Putamen (tissue), 1 donor: ENCODE measurements at places on chromosomes 1 and 21.

GRCh38 chr1:95326023-95326422 is 92.0 kb downstream of the RWDD3 start:
- no peak for DNase-seq

GRCh38 chr1:224730540-224730939 is 114.4 kb downstream of the CNIH3 start:
- no peak for DNase-seq

DNA sequence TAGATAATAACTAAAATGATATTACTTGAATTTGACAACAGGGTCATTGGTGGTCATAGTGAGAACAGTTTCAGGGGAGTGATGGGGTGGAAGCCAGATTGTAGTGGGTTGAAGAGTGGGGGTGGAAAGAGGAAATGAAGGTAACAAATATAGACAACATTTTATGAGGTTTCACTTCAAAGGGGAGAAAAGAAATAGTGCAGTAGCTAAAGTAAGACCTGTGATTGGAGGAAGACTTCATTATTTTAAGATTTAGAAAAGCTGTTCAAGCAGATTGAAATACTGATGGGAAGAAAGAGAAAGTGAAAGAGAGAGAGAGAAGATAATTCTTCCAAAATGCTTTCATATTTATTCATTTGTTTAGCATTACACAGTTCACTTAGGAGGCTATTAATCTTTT is 52.0 kb upstream of the KCNA3 start:
- no peak for DNase-seq

- peak; percentile 8 for DNase-seq
These were observed 45.3 kb upstream of the ARHGEF10L start for GRCh38 chr1:17494114-17494729.

DNA sequence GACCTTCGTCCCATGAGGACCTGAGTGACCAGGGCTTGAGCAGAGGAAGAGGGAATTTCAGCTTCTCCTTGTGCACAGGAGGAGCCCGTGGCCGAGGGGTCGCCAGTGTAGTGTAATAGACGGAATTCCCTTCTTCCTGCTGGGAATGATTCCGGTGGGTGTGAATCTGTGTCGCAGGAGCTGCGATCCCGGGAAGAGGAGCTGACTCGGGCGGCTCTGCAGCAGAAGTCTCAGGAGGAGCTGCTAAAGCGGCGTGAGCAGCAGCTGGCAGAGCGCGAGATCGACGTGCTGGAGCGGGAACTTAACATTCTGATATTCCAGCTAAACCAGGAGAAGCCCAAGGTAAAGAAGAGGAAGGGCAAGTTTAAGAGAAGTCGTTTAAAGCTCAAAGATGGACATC is 34.4 kb downstream of the MAP3K21 start:
- no peak for DNase-seq

DNA sequence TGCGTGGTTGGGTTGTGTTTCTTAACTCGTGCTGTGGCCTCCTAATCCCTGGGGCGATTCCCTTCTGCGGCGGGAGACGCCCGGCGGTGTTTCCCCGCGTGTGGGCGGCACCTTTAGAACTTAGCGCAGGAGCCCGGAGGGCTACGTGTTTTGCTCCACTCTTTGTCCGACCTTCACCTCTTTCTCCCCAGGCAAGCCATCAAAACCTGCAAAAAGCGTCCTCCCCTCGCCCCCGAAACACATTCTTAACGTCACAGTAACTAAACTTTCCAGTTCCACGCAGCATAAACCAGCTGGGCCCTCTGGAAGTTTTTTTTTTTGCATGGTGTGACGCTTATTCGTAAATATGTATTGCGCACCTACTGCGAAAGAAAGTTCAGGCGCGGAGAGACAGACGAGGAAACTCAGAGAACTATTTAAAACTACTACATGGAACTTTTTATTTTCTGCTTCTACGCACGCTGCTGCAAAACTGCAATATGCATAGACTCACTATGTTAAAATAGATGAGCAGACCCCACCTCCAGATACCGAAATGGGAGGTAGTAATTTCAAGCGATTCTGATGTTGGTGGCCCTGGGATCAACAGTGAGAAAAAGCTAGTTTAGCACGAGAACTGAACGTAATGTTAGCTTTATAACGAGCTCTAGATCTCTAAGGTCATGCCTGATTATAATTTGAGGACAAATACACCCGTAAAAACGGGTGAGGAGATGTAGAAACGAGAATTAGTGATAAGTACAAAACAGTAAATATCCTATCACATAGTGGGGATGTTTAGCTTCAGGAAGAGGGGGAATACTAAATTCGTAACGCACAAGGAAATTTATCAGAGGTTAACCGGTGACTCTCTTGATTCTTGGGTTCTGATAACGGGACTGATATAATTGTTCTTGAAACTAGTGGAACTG is 920 bp downstream of the MTR start:
- peak; percentile 2 for DNase-seq

DNA sequence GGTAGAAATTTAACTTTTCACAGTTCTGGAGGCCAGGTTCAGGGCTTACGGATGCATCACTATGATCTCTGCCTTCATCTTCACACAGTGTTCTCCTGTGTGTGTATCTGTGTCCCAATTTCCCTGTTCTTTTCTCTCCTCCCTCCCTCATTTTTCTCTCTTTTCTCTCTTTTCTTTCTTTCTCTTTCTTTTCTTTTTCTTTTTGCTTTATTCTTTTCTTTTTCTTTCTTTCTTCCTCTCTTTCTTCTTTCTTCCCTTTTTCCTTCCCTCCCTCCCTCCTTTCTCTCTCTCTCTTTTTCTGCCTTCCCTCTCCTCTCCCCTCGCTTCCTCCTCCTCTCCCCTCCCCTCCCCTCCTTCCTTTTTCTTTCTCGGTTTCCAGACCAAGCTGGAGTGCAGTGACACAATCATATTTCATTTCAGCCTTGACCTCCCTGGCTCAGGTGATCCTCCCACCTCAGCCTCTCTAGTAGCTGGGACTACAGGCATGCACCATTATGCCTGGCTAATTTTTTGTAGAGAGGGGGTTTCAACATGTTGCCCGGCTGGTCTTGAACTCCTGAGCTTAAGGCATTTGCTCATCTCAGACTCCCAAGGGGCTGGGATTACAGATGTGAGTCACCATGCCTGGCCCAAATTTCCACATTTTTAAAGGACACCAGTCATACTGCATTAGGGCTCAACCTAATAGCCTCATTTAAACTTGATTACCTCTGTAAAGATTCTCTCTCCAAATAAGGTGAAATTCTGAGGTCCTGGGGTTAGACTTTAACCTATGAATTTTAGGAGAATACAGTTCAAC is 115.9 kb downstream of the HUNK start:
- no peak for DNase-seq
